ENCODE measurements at places on chromosomes 16 and 17.

GRCh38 chr17:58944166-58944565 lies 162.5 kb downstream of the TRIM37 start:
- no peak for DNase-seq

- DNase-seq, result no peak
These were observed 3.3 kb downstream of the ORMDL3 start for GRCh38 chr17:39923836-39924690.

GRCh38 chr16:14464796-14465195 lies 165.3 kb downstream of the PARN start:
- no peak for DNase-seq

- DNase-seq, result no peak
These were observed 787.3 kb upstream of the RBFOX1 start for GRCh38 chr16:6545329-6545728.

- no peak for DNase-seq
These were observed 41.3 kb upstream of the DNAH17 start for GRCh38 chr17:78618264-78619066.

GRCh38 chr16:30491744-30492308 lies 19.3 kb downstream of the ITGAL start:
- DNase-seq, result peak; percentile 23

DNA sequence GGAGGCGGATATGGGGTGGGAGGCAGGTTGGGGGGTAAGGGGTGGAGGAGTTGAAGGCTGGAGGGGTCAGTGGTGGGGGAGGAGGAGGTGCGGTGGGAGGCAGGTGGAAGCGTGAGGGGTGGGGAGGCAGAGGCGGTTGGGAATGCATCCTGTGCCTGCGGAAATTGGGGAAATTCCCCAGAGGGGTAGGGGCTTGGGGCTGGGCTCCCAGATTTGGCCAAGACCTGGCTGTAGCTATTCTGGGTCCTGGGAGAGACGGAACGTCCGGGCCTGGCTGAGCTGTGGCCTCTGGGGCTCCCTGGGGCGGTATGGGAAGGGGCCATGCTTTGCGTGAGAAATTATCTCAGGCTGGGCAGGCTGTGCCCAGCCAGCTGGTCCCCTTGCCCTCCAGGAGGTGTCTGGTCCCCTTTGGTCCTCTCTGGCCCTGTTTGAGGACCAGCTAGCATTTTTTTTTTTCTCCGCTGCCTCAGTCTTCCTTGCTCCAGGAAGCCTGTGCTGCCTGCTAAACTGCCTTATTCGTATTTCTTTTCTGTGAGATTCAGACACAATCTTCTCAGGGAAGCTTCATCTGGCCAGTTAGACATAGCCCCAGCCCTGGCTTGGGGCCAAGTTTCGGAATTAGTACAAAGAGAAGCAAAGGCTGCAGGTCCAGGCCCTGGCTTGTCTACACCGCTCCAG lies 7.3 kb upstream of the TRPV2 start:
- DNase-seq, result no peak

DNA sequence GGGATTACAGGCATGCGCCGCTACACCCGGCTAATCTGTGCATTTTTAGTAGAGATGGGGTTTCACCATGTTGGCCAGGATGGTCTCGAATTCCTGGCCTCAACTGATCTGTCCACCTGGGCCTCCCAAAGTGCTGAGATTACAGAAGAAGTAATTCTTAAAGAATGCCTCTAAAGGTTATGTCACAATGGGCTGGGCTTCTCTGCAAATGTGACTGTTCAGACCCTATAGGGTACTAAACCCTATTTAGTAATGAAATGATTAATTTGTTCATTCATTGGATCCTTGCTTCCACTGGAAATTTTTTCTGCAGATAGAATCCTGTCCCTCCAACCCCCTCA lies 108.8 kb upstream of the CORO6 start:
- no peak for DNase-seq

DNA sequence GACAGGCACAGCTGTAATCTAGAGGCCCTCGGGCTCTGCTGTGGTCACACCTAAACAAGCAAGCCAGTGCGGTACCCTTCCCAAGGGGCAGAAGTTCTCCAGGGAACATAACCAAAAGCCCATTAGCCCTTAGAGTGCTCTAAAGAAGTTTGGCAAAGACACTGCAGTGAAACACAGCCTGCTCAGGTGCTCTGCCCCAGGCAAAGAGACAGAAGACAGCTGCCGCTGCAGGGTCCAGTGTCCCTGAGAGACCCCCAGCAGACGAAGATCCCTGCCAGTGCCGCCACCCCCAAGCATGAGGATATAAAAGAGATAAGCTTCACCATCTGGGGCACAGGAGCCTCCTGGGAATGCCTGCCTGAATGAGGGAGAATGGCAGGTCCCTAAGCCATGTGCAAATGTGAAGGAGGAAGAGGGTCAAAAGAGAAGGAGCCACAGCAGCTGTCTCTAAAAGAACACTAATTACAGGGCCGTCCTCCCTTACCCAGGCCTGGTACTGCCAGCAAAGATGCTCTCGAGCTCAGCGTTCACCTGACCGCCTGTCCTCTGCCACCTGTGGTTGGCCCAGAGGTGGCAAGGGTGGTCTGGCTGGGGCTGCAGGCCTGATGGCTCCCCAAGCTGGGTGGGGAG lies 29.7 kb downstream of the CUEDC1 start:
- DNase-seq, result no peak

- DNase-seq, result no peak
These were observed 31.8 kb upstream of the AXIN2 start for GRCh38 chr17:65593092-65593854.

DNA sequence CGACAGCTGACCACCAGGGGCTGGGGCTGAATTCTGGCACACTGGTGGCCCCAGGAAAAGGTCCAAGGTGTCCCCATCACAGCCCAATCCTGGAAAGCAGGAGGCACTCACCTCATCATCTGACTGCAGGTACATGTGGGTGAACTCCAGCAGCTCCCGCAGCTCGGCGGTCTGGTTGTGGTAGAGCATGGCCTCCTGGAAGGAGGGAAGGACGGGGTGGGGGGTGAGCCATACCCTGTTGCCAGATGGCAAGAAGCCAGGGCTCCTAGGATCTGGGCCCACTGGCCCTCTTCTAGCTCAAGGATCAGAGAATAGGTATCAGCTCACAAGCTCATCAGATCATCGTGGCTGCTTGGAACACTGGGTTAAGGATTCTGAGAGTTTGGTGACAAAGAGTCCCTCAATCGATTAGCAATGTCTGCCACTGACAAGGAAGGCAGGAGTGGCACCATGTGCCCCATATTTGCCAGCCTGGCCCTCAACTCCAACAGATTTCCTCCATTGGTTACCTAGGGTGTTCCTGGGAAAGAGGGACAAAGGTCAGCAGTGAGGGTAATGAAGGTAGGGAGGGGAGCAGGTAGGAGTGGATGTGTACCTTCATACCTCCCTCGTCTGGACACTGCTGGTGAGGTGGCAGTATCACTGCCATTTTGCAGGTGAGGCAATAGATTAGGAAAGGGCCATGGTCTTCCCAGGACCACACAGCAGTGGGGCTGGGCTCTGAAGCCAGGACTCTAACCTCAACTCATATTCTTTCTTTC lies 4.9 kb downstream of the P3H4 start:
- no peak for DNase-seq

DNA sequence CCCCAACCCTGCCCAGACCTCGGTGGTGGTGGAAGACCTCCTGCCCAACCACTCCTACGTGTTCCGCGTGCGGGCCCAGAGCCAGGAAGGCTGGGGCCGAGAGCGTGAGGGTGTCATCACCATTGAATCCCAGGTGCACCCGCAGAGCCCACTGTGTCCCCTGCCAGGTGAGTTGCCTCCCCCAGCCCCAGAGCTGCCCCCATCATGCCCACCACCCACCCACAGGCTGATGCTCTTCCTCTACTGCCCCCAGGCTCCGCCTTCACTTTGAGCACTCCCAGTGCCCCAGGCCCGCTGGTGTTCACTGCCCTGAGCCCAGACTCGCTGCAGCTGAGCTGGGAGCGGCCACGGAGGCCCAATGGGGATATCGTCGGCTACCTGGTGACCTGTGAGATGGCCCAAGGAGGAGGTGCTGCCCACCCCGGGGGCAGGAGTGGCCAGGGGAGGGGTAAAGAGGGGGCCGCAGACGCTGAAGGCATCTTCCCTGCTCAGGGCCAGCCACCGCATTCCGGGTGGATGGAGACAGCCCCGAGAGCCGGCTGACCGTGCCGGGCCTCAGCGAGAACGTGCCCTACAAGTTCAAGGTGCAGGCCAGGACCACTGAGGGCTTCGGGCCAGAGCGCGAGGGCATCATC lies 8.4 kb downstream of the GALK1 start:
- no peak for DNase-seq

- no peak for DNase-seq
These were observed 9.0 kb downstream of the ZDHHC1 start for GRCh38 chr16:67407176-67407787.

GRCh38 chr17:37729905-37730304 lies 15.0 kb downstream of the HNF1B start:
- no peak for DNase-seq

- no peak for DNase-seq
These were observed 2.6 kb downstream of the SPNS3 start for GRCh38 chr17:4436381-4436780.

DNA sequence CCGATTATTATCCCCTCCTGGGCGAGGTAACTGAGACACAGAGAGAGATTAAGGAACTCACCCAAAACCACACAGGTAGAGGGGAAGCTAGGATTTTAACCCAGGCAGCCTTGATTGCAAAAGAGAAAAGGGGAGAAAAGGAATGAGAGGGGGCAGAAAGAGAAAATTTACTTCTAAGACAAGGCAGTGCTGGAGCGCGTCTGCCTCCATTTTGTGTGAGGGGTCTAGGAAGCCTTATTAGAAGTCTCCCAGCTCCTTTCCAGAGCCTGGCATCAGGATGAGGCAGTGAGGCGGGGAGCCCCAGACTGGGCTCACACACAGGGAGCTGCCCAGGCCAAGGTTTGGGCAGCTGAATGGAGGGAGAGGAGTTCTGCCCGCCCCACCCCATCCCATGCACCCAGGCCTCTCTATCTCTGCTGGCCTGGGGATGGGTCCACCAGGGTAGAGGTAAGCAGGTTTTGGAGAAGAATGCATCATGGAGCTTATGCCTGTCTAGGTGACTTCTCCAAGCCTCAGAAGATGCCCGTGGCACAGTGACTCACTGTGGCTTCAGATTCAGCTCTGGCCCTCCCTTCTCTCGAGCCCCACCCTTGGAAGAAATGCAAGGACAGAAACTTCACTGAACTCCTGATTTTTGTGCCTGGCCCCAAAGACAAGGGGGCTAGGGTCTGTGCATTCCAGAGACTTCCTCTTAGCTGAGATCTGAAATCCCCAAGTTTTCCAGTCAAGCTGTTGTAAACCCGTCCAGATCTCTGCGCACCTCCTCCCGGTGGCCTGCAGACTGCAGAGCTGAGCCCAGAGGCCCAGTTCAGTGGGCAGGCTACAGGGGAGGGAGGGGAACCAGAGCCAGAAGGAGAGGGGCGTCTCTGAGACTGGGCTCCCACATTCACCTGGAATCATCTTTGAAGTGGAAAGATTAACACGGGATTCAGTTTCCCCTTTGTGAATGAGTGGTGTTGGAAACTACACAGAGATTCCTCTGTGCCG lies 95.1 kb upstream of the CDH5 start:
- no peak for DNase-seq

DNA sequence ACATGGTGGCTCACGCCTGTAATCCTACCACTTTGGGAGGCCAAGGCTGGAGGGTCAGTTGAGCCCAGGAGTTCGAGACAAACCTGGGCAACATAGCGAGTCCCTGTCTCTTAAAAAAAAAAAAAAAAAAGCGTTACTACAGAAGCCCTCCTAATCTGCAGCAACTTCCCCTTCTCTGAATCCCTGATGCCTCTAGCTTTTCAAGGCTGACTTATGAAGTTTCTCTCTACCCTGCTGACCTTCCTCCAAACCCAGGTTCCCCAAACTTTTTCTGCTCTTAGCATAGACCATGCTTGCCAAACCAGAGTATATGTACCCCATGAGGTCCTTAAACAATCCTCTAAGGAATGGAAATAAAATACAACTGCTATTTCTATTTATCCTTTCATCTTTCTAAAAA lies 16.4 kb downstream of the LYRM1 start:
- DNase-seq, result no peak

DNA sequence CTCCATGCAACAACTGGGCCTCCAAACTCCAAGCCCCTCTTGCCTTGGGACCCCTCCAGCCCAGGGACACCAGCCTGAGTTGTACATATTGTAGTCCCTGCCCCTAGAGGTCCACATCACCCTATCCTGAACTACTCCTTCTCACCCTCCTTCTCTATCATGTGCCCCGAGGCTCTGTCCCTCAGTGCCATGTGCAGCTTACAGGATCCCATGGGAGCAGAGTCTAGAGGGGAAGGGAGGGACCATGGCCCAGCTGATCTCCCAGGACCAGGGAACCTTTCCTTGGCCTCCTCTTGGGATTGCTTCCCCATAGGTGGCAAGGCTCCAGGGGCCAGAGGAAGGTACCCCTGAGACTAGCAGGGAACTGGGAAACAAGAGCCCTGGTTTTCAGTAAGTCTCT lies 35.3 kb downstream of the TMEM132E start:
- DNase-seq, result no peak

DNA sequence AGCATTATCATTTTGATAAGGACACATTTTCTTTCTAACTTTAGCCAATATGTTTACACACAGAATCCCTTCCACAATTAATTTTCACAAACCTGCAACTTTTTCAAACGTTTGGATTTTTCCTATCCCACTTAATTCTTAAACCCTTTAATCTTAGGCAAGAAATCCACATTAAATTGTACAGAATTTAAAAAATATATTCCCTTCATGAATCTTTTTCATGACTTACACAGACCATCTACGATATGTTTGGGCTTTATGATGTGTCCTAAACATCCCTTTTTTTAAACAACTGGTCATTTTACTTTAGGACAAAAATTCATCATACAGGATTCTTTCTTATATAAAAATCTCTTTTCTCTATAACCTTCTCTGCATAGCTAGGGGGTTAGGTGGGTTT lies 241.5 kb upstream of the CNTNAP4 start:
- DNase-seq, result no peak

DNA sequence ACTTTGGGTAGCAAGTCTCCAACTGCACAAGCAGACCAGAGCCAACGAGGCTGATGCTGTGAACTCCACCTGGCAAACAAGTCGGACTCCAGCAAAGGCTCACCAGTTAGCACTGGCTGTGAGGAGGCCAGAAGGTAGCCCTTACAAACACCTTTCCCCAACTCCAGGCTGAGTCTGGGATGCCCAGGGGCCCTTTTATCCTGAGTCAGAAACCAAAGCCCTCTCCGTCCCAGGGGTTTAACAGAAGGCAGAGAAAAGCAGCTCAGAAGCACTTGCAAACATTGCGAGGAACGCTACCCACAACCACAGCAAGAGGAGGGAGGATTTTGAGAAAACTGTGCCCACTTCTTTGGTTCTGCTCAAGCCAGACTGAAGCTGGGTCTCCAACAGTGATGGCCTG lies 25.0 kb downstream of the CUEDC1 start:
- DNase-seq, result no peak

- no peak for DNase-seq
These were observed 916 bp downstream of the PAGR1 start for GRCh38 chr16:29816694-29817441.

DNA sequence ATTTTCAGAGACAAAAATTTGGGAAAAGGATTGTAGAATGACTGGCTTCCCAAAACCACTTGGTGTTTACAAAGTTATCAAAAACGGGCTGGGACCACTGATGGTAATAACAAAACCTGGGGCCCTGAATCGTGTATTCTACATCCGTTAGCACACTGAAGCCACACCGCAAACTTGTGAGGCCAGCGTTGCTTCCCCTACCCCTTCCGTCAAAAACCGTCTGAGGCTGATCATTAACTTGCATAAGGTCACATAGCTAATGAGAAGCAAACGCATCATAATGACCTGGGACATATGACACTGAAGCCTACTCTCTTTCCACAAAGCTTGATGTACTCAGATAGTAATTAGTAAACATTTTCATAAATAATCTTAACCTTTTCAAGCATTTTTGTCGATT lies 704.3 kb downstream of the MAF start:
- no peak for DNase-seq
